Stimulated activated CD4-positive, alpha-beta T cell treated with anti-CD3 and anti-CD28 coated beads, Interleukin-4, amount 100 ng/mL, for 48 hours (primary cell): ENCODE measurements at places on chromosomes 4 and X.

- DNase-seq = no peak
Measured at GRCh38 chr4:2059046-2059725, at the start of gene NAT8L. NAT8L (plus strand) TSS chr4:2059327; CDS start chr4:2059512, 185 bp downstream.

DNA sequence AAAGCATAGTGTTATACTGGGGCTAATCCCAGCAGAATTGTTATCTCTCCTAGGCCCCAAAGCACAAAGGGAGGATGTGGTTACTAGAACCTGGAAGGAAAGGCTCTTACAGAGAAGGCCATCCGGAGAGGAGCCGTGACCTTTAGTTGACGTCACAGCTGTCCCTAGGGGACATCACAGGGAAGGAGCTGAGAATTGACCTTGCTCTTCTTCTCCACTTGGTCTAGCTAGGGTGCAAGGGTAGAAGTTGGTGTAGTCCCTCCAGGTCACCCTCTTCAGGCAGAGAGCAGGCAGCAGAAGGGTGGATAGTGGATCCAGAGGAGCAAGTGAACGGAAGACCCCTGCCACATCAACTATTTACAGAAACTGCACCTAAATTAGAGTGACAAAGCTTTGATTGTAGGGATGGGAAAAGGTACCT lies 22.8 kb upstream of the FGF2 start:
- DNase-seq = no peak

DNA sequence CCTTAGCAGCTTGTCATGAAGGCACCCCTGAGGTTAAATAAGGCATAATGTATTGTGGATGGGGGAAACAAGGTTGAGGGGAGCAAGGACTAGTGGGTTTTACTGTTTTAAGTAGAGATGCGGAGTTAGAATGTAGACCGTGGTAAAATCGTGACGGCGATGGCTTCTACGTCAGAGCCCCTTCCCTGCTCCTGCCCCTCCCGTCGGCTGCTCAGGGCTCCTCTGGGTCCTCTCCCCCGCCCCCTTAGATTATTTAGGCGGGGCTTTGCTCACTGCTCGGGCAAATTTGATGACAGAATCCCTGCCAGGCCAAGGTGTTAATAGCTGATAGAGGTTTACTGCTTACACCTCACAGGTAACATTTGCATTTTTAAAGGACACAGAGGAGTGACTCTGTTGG lies 2.3 kb downstream of the FRMPD3 start:
- DNase-seq = no peak

DNA sequence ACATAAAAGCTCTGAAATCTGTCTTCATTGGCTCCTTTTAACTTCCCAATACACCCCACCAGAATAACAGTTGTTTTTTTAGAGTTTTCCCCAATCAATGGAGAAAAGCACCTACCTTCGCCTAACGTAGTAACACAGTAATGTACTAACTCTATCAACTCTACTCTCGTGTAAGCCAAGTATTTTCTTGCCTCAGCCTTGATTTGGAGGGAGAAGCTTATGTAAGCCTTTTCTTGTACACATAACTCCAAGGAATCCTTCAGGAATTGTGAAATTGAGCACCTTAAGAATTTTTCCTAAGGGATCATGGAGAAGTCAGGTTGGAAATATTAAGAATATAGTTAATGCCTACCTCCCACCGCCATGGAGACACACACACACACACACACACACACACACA lies 181.2 kb downstream of the RAPGEF2 start:
- DNase-seq = no peak

DNA sequence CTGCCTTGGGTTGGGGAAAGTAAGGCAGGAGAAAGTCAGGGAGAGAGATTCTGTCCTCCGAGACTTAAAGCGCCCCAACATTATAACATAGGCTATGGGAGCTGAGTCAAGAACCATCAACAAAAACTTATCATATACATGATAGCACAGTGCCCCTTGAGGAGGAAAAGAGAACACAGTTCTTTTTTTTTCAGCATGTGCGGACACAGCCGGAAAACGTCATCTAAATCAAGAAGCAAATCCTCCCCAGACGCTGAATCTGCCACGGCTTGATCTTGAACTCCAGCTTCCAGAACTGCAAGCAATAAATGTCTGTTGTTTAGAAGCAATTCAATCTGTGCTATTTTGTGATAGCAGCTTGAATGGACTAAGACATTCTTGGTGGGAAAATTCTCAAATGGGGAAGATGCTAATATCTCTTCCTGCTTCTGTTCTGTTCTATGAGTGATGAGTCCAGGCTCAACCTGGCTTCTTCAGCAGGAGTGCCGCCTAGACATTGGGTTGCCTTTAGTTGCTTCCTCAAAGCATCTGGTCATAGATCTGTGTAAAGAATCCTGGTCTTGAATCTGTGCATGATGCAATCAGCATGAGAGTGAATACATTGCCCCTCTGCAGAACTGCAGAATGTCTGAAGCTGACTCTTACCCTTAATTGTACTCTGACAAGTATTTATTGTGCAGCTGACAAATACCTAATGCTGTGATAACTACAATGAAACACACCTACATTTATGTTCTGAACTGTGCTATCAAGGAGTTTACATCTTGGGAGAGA lies 549.8 kb upstream of the PRKX start:
- DNase-seq = no peak

DNA sequence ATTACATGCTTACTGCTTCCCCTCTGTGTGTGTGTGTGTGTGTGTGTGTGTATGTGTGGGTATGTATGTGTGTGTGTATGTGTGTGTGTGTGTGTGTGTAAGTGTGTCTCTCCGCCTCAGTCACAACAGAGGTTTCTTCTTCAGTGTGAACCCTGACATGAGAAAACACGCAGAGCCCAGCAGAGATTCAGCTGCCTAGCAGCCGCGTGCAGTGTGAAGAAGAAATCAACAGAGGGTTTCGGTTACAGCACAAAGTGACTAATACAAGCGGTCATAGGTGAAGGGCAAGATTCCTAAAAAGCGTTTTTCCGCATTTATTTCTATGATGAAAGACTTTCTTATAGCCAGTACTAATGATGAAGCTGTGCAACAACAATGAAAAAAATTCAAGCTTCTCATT lies 55.3 kb upstream of the ZFP42 start:
- no peak for DNase-seq

GRCh38 chr4:38867478-38868058 lies at the start of gene FAM114A1:
FAM114A1 (plus strand) TSS chr4:38867806; CDS start chr4:38878079, 10,273 bp downstream.
- peak; percentile 33 for DNase-seq

GRCh38 chr4:173213296-173213695 lies 44.7 kb downstream of the GALNT7 start:
- no peak for DNase-seq

GRCh38 chr4:13794819-13795565 lies 167.5 kb upstream of the BOD1L1 start:
- no peak for DNase-seq

DNA sequence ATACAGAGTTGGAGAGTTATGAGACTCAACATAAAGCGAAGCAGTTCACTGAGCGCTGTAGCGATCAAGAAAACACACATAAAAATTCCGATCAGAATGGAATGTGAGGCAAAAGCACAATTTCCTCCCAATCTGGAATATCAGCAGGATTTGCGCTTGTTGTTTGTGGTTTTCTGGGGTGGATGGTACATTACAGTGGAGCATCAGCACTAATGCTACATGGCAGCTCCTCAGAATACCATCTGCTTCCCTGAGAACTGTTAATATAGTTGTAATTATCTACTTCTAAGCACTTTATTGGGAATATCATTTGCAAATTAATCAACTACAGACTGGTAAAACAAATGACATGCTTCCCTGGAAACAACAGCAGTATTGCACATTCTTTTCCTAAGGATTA lies 324.1 kb upstream of the PPARGC1A start:
- DNase-seq = no peak

GRCh38 chr4:186019269-186019668 lies 49.7 kb upstream of the TLR3 start:
- DNase-seq = no peak

- no peak for DNase-seq
Measured at GRCh38 chrX:112066813-112067212, 15.8 kb downstream of the TRPC5 start.

DNA sequence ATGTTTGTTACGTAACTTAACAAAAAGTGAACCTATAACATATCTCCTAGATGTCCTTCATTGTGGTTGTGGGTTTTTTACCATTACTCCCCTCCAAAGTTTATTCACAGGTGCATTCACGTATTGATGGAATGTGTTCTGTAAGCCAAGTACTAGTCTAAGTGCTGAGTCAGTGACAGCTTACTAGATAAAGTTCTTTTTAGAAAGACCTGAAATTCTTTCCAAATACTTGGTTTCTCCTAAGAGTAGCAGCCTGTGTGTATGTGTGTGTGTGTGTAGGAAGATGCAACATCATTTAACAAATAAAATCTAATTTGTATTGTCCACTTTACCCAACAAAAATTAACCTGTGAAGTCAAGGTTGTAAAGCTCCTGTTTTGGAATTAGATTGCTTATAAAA lies 22.1 kb downstream of the NAP1L5 start:
- DNase-seq = no peak

- DNase-seq = no peak
Measured at GRCh38 chr4:187942968-187943367, 52.6 kb upstream of the ZFP42 start.

DNA sequence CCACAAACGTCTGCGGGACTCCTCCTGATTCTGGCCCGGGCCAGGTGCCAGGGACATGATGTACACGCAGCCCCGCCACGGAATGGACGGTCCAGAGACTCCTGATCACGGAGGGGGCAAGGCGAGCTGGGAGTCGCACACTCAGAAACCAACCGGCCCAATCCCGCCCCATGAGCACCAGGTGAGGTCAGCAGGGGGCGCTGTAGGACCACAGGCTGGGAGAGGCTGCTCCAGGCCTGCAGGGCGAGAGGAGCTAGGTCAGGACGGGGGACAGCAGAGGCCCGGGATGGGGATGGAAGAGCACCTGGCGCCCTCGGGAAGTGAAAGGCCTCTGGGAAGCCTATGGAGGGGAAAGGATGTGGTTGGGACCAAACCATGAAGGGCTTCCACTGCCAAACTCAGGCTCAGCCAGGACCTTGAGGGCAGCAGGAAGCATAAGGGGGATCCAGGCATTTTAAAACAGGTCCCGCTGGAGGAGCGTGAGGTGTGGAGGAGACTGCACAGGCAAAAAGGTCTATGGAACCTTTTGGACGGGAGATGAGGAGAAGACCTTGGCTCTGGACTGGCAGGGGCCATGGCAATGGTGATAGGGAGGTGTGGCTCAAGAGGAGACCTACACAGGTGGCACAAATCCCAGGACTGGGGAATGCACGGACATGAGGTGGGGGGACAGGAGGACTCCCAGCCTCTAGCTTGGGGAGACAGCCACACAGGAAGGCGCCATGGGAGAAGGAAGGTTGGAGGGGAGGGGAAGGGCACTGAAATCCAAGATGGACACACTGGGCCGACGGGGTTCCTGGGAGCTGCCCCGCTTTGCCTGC lies 79.2 kb downstream of the MTMR1 start:
- peak; percentile 81 for DNase-seq

DNA sequence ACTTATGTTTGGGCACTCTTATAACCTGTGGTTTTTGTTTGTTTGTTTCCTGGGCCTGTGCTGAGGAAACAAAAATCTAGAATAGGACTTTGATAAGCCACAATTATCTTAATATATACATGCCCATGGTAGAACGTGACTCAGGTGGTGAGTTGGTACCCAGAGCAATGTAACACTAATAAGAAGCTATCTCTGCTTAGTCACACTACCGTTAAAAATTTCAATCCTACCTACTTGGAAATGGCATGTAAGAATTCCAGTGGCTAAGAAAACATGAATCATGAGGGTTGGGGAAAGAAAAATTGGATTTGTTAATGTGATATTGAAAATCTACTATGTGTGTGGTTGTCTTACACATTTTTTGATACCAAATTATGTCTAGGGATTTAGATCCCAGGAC lies 30.5 kb upstream of the ADGRG2 start:
- no peak for DNase-seq

- DNase-seq = no peak
Measured at GRCh38 chr4:17332478-17332877, 179.4 kb downstream of the QDPR start.

- DNase-seq = no peak
Measured at GRCh38 chr4:168928875-168929274, 81.2 kb downstream of the CBR4 start.

- DNase-seq = no peak
Measured at GRCh38 chr4:72959411-72959810, 110.1 kb downstream of the COX18 start.

DNA sequence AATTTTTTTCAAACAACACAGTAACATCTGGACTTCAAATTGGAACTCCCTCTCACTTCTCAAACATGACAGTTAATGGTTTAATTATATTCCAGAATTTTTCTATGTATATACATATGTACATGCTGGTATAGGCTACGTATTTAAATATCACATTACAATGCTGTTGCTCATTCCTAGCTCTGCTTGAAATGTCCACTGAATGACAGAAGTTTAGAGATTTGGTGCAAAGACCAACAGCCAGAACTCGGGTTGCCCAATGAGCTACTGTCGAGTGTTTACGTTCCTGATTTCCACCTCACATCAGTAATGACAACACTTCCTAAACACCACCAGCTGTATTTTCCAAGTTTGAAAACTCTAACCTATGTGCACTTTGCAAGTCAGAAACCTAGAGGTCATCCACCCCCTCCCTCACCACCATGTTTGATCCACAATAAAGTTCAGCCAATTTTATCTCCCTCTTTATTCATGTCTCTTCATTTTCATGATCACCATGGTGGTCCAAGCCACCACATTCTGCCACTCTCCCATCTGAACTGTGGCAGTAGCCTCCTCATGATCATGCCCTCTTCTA lies 49.3 kb upstream of the RPL34 start:
- no peak for DNase-seq

GRCh38 chrX:18895189-18895951 lies 88.5 kb downstream of the PHKA2 start:
- no peak for DNase-seq

DNA sequence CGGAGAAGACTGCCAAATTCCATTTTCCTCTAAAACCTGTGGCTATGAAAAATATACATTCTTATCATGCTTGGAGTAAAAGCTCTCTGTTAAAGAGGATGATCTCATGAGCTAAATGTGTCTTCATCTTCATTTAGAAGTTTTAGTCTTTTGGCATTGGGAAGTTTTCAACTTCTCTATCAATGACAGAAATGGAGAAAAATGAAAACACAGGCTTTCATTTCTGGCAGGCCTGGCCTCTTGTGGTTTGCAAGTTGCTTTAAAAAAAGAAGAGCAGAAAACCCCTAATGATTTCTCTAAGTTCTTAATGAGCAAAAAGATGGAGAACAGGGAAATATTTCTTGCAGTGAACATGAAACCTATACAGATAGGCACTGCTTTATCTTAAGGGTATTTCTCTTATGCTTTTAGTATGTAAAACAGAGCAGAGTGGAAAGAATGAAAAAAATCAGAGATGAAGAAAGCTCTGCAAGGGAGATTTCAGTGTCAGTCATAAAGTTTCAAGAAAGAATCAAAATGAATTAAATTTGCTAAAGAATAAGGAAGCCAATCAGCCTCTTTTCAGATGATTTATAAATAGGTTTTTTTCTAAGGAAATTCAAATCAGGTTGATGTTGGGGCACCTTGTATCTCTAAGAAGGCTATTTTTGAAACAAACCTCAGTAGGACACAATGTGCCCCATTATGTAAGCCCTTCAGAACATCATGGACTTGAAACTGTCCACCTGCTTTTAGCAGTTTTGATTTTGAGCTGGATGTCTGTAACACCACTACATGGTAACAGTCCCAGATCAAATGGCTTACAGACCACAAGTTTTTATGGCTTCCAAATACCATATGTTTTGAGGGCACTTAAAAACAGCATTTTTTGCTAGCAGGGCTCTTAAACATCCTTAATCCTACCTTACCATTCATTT lies 225.0 kb downstream of the GRIA3 start:
- DNase-seq = no peak
